ENCODE measurements at places on chromosomes 4 and X.
A peak's percentile ranks its signal among the peaks of the same experiment; 100 is the strongest.

DNA sequence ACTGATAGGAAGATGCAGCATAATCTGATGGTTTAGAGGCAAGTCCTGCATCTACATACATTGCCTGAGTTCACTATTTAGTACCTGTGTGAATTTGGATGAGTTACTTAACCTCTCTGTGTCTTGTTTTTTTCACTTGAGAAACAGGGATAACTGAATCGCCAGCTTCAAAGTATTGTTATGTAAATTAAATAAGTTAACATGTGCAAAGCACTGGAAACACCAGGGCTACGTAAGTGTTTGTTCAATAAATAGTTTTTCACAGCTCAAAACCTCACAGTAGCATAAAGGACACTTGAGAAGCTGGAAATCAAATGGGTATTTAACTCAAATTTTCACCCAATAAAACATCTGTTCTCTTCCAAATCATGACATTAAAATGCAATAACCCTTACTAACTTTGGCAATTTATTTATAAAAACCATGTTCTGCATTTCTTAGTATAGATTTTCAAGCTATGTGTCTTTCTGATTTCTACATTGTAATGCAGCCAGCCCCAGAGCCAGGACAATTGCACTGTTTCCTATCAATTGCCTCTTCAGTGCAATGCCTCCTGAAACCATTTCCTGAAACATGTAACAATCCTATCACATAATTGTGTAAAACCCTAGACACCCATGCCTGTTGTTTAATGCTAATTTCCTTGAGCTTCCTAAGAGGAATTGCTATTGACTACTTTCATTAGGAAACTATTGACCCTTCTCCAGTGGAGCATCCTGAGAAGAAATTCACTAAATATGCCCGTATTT is 177.1 kb downstream of the UNC5C start:
- peak; percentile 12 for DNase-seq

DNA sequence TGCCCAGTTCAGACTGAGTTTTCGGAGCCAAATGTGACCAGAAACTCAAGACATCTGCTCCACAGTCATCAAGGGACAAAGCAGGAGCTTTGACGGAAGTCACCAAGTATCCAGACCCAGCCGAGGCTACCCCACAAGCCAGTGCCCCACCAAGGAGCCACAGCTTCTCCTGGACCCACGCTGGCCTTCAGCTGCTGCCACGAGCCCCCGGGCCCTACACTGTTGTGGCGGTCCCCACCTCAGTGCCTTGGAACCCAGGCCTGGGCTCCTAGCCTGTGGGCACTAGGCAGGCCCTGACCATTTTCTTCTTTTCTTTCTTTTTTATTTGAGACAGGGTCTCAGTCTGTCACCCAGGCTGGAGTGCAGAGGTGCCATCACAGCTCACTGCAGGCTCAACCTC is 82.1 kb upstream of the NKX1-1 start:
- DNase-seq = no peak

DNA sequence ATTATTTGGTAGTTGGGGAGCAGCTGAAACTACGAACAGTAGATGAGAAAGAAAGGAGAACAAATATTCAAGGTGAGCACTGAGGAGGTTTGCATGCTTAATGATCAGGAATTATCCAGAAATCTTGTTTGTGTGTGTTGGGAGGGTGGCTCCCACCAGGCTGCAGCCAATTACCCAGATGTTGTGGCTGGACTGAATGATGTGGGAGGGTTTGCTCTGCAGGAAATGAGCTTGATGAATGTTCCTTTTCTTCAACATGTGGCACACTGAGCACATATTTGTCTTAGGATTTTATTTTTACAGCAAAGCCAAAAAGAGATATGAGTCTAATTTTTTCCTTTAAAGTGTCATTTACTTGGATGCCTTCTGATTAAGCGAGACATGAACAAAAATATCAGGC is 48.3 kb upstream of the AMOT start:
- DNase-seq = no peak

GRCh38 chrX:102672856-102673255 is 21.6 kb downstream of the GPRASP1 start:
- DNase-seq = no peak

- no peak for DNase-seq
Observed at GRCh38 chr4:107740381-107740780, 20.3 kb upstream of the PAPSS1 start.

DNA sequence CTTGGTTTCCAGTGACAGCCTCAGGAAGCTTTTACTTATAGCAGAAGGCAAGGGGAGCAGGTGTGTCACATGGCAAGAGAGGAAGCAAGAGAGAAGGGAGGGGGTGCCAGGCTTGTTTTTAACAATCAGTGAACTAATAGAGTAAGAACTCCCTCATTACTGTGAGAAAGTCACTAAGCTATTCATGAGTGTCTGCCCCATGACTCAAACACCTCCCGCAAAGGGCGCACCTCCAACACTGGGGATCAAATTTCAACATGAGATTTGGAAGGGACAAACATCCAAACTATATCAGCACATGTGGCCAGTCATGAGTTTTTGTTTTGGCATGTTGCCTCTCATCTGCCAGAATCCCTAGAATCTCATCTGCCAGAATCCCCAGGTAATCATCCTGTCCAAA is 183.5 kb upstream of the C1QTNF7 start:
- no peak for DNase-seq

GRCh38 chrX:13996650-13997049 is 33.0 kb downstream of the GEMIN8 start:
- DNase-seq = no peak

GRCh38 chr4:118784776-118785175 is 51.1 kb downstream of the SEC24D start:
- no peak for DNase-seq

DNA sequence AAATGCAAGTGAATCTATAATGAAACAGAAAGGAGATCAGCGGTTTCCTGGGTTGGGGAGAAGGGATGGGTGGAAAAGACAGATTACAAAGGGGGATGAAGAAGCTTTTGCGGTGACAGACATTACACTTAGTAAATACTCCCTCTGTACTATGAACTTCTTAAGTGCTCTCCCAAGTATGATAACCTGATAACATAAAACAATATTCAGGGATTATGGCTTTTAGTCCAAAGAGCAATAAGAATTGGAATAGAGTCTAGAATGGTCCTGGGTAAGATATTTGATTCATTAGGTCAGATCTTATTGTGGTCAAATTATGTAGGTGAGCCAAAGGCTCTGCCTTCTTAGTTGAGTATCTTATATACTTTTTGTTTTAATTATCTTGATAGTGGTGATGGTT is 9.2 kb downstream of the LRRC66 start:
- DNase-seq = no peak

DNA sequence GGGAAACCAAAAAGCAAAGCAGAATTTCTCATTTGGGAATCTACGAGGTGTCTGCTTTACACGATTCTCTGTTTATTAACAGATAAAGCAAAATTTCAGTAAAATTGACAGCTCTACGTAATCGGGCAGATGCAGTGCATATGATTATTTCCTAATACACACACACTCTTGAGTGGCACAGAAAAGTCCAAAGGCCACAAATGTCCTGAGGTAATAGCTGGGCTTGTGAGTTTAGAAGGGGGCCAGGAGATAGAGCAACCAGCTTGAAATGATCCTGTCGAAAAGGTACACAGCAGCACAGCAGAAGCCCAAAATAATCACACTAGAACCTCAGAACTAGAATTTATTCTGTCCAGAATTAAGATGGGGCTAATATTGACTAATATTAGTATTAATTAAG is 236.0 kb downstream of the FAT4 start:
- no peak for DNase-seq
